ENCODE measurements at places on chromosomes 7 and 10.
A peak's percentile ranks its signal among the peaks of the same experiment; 100 is the strongest.

DNA sequence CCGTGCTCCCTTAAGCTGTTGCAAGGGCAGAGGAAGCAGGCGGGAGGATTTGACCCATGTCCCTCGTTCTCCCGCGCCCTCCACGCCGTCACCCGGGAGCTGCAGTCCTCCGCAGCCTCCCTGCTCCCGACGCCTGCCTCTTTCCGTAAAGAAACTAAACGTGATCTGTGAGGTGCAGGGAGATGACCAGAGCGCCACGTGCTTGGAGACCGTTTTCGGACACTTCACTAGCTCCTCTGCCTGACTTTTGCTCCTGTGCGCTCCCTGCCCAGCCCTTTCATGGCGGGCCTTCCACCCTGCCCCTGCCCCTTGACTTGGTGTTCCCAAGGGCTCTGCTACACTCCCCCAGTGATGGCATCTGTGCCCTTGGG lies 171.2 kb downstream of the LSM5 start:
- DNase-seq = no peak

DNA sequence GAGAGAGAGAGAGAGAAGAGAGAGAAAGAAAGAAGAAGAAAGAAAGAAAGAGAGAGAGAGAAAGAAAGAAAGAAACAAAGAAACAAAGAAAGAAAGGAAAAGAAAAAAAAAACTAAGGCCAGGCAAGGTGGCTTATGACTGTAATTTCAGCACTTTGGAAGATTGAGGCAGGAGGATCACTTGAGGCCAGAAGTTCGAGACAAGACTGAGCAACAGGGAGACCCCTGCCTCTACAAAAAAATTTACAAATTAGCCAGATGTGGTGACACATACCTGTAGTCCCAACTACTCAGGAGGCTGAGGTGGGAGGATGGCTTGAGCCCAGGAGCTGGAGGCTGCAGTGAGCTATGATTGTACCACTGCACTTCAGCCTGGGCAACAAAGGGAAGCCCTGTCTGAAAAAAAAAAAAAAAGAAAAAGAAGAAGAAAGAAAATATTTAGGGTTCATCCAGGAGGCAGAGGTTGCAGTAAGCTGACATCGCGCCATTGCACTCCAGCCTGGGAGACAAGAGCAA lies 2.8 kb downstream of the SERPINE1 start:
- DNase-seq = no peak

GRCh38 chr10:62613424-62613823 lies 191.1 kb upstream of the ADO start:
- DNase-seq = no peak

DNA sequence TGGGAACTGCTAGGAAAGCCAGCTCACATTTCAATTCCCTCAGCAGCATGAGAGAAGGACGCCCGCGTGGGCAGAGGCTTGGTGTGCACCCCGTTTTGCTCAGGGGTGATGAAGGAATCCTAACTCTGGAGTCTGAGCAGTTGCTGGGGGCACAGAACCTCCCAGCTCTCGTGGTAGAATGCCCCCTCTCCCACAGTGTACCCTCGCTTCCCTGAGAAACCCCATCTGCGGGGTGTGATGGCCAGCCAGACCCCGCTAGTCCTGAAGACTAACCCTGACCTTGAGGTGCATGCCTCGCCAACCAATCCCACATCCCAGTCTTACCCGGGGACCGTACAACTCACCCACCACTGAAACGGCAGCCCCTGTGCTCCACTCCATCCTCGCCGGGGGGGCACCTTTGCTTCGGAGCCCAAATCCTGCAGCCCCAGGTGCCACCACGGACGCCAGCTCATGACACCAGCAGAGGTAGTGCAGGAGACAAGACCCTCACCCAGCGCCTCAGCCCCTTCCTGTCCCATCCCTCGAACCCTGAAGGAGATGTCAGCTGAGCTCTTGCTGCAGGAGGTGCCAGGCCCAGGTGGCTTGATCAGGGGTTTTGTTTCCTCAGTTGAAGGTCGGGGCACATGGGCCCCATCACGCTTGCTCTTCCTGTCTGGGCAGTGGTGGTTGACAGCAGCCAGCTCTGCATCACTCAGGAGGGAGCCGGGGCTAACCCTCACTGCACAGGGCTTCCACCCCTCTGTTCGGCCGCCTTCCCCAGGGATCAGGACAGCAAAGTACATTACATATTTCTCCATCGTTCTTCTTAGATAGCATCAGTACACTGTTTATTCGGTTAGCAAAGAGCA lies 236.5 kb downstream of the MGMT start:
- DNase-seq = no peak

- peak; percentile 13 for DNase-seq
Measured at GRCh38 chr10:10330418-10330817, 687.3 kb upstream of the CELF2 start.

- no peak for DNase-seq
Measured at GRCh38 chr7:44958645-44959344, 20.0 kb downstream of the MYO1G start.

DNA sequence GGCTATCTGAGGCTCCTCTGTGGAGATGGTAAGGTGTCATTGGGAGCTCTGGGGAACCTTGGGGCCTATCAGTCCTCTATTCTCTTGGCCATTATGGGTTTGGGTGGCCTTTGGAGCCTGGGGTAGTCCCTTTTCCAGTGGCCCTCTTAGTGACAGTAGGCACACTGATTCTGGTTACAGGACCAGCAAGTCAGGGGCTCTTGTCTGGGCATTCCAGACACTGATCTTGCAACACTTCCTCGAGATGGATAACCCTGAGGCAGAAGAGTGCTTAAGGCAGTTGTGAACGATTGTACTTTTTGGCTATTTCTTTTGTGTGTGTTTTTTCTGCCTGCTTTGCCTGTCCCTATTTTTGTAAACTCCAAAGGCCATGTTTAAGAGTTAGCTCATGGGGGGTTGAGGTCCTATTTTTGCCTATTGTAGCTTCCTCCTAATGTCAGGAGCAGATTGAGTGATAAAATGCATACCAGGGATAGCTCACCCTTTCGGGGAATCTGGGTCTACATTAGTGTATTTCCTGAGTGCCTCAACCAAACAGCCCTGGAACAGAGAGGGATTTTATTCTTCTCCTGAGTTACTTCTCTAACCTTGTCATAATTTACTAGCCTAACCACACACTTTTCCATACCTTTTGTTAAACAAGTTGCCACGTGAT lies 61.2 kb downstream of the PRKAR2B start:
- DNase-seq = no peak

- DNase-seq = no peak
Measured at GRCh38 chr10:61669849-61670248, 7.1 kb downstream of the CABCOCO1 start.

DNA sequence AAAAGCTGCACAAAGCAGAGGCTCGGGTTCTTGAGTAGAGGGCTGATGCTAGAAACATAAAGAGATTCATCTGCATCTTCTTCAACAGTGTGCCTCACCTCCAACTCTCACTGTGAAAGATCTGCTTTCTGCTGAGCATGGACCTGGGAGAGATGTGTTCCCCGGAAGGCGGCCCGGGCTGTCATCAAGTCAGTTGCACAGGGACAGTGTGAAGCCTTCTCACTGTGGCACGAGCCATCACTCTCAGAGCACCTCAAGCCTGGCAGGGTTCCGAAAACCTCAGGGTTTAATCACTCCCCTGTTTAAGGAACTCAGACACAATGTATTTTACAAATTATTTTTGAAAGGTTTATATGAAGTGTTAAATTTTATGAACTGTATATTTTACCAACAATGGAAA lies 98.7 kb downstream of the RBM20 start:
- no peak for DNase-seq

All from stromal cell of bone marrow (primary cell).